ENCODE measurements at places on chromosomes 1 and 21.

DNA sequence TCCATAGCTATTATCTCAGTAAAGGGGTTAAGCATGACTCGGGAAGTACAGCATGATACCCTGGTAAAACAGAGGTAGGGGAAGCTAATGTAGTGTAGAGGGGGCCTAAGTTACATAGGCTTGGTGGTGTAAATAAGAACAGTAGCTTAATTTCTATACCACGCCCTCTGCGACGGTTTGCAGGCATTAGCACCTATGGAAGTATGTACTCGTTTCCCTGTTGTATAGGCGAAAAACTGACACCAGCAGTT, 470 bp upstream of the NAXE start:
- no peak for DNase-seq

- DNase-seq: no peak
Observed at GRCh38 chr1:14661222-14661621, 62.7 kb downstream of the KAZN start.

DNA sequence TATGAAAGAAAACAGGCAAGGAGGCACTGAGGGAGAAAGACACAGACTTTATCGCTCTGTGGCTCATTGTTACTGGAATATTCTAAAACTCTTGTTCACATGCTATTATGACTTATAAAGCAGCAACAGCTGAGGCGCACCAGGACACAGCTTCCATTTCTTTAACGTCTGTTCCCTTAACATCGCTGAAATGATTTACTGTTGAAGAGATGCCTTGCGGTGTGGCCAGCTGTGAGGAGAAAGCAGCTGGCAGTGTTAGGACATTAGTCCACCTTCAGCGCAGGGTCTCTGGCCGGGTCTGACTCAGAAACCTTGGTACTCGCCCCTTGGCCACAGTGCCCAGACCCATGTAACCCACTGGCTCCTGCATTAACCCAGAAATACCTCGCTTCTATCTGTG, 3.1 kb upstream of the PER3 start:
- no peak for DNase-seq

GRCh38 chr1:232012773-232013386, 386.3 kb downstream of the DISC1 start:
- peak; percentile 7 for DNase-seq

- DNase-seq: no peak
Observed at GRCh38 chr1:64754173-64754572, 9.3 kb downstream of the RAVER2 start.

DNA sequence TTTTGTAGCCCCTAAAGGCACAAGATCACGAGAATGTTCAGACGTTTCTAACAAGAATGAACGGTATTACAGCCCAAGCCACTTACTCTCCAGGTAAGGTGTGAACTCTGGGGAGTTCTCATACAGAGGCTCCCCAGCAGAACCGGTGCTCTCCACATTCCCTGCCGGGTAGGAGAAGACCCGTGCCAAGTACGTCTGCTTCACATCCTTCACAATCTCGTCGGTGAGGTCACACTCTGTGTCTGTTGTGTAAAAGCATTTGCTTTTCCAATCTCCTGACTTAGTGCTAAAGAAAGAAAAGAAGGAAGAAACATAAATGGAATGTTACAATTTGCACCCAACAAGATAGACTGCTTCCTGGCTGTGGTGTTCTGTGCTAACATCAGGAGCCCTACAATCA, 5.7 kb downstream of the F3 start:
- no peak for DNase-seq

DNA sequence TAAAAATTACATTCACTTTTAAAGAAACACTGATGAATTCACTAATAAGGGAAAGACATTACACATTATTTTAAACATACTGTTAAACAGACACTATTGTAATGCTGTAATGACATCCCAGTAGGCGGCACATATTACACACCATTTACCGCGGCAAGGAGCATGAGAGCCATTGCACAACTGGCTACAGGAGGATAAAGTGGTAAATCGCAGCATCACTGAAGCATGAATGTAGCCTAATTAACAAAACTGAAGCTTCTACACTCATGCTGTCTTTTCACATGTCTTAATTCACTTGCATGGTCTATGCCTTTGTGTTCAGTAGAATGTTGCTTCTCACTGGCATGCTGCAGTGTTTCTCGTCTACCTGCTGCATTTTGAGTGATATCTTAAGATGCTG, 1046.0 kb downstream of the MRPL39 start:
- DNase-seq: no peak

DNA sequence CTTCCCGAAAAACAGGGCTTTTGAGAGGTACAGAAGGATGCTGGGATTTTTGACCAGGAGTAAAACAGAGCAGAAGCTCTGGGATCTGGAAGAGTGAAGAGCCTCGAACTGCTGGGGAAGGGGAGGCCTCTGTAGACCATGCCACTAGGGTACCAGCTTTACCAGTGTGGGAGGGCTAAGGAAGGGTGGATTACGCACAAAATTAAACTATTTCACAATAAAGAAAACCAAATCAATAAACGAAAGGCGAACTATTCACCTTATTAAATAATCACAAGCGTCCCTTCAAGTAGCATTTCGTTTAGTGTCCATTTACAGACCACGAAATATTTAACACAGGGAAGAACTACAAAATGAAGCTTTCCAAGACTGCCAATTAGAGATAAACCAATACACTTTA, 723 bp downstream of the CZIB start:
- peak; percentile 19 for DNase-seq

GRCh38 chr21:46320331-46320801, 3.3 kb downstream of the C21orf58 start:
- DNase-seq: no peak
